ENCODE measurements at places on chromosomes 6 and 20. TPM values are rescaled to one million over a fixed set of nuclear protein-coding genes. Genes with fewer than 3 reads are reported as not detected.

The GINS1 gene
- 0.41 TPM for total RNA-seq

GRCh38 chr6:106561686-106562405, 67.5 kb downstream of the RTN4IP1 start:
- no peaks in the 10 kb centered on the region for H3K27me3 ChIP-seq
- DNase-seq = no peak
- no peak overlapping the region for H3K4me3 ChIP-seq

DNA sequence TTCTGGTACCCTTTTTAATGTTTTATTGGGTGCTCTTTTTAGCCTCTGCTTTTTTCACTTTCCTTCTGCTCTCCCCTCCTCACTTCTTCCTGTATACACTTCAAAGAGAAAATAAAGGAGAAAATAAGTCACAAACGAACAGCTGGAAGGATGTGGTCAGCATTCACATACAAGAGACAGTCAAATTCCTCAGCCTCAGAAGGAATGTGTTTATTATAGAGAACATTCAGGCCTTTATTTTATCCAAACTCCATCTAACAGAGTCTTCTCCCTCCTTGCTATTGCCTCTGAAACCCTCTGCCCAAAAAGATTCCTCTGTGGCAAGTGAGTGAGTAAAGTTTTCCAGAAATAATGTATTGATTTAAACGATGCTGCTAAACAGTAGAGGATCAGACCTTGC, 490.4 kb downstream of the FRK start:
- H3K27ac ChIP-seq = no peak overlapping the region
- H3K4me1 ChIP-seq = no peaks in the 10 kb centered on the region
- H3K27me3 ChIP-seq = no peaks in the 10 kb centered on the region

- no peak for DNase-seq
- H3K4me3 ChIP-seq = no peak overlapping the region
- no peaks in the 10 kb centered on the region for H3K36me3 ChIP-seq
- H3K4me1 ChIP-seq = no peaks in the 10 kb centered on the region
- no peaks in the 10 kb centered on the region for H3K27me3 ChIP-seq
Measured at GRCh38 chr6:27303613-27304272, 8.3 kb downstream of the POM121L2 start.

DNA sequence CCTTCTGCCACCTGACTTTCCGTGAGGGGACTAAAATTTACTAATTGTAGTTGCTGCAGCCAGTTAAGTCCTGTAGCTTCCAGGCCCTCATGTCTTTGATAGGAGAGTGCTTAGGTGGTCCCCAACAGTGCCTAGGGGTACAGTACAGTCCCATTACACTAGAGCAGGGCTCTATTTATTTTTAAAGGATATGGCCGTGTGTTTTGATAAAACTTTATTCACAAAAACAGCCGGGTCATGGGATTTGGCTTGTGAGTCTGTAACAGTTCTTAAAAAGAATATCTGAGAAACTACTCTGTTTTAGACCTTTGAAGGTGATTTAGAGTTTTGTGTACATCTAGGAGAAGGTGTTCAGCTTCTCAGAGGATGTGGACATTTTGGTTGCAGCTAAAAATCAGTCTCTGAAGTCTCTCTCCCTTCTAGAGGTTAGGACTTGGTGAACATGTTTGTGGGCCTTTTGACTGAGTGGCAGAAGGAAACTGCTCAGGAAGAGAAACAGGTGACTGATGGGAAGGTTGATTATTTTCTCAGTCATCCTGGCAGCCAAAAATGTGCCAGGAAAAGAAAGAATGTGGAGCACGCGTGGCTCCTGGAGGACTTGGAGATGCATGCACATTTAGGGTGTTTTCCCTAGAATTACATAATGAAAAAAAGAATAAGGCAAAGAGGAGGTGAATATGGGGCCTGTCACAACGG, 57.4 kb downstream of the VAPB start:
- no peaks in the 10 kb centered on the region for H3K4me1 ChIP-seq
- no peaks in the 10 kb centered on the region for H3K27me3 ChIP-seq
- H3K27ac ChIP-seq = no peak overlapping the region
- DNase-seq = no peak

- no peaks in the 10 kb centered on the region for H3K27me3 ChIP-seq
- no peaks in the 10 kb centered on the region for H3K4me1 ChIP-seq
- H3K27ac ChIP-seq = no peak overlapping the region
Measured at GRCh38 chr6:49736017-49736508, 8.1 kb downstream of the CRISP3 start.

- no peaks in the 10 kb centered on the region for H3K36me3 ChIP-seq
- no peaks in the 10 kb centered on the region for H3K4me1 ChIP-seq
- no peak overlapping the region for H3K27ac ChIP-seq
- no peak overlapping the region for H3K4me3 ChIP-seq
Measured at GRCh38 chr6:9754515-9754914, 660.4 kb downstream of the TFAP2A start.

Measured in thoracic aorta (tissue), 2 donors.